ENCODE measurements at places on chromosomes 6 and 20. TPM values are rescaled to one million over a fixed set of nuclear protein-coding genes. Genes with fewer than 3 reads are reported as not detected.

DNA sequence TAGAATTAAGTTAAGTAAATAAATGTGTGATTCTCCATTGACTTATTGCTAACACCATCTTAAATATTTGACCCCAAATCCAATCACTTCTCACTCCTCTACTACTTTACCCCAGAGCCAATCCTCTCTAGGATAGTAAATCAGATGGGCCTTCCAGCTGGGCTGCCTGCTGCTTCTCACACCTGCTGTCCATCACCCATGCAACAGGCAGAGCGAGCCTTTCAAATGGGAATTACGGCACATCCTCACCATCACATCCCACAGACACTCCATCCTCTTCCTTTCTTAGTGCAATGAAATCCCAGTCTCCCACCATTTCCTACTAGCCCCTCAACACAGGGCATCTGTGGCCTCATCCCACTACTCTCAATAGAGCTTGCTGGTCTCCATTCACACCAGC lies 34.0 kb downstream of the HLA-F start:
- no peak for DNase-seq

DNA sequence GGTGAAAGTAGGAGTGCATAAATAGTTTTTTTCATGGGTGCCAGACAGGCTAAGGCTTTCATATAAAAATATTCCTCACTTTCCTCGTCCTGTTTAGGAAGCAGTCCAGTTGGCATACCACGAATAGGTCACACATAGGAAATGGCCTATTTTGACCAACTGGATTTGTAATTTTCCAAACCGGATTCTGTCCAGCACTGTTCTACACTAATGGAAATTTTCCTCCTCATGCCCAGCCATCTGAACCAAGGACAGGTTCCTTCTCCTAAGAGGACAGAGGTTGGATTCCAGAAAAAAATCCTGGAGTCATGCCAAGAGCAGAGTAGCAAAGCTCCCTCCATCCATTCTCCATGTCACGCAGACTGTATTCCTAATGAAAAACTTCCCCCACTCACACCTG lies 43.1 kb downstream of the PANK2 start:
- DNase-seq: no peak

GRCh38 chr6:4564801-4565271 lies 211.4 kb upstream of the CDYL start:
- DNase-seq: no peak

- no peak for DNase-seq
These were observed 230.1 kb downstream of the PREX1 start for GRCh38 chr20:48597521-48598302.

DNA sequence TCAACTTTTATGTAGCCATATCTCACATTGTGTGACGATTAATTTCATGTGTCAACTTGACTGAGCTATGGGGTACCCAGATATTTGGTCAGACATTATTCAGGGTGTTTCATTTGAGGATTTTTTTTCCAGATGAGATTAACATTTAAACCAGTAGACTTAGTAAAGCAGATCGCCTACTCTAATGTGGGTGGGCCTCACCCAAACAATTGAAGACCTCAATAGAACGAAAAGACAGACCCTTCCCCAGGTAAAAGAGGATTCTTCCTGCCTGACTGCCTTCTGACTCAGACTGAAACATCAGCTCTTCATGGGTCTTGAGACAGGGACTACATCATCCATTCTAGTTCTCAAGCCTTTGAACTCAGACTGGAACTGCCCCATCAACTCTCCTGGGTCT lies 231.7 kb upstream of the SASH1 start:
- DNase-seq: no peak

DNA sequence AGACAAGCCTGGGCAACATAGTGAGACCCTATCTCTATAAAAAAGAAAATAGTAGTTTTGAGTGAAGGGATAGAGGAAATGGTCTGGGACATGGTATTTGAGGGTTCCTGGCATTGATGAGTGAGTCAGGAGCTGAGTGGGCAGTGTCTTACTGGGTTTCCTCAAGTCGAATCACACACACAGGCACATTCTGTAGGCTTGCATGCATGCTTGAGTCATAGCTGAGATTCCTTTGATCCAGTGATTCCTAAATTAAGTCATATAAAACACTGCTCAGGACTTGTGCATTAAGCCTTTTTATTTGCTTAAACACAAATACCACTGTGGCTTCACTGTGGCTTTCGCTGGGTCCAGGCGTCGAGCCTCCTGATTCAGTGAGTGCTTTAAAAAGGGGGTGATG lies 71.8 kb upstream of the TMEM181 start:
- DNase-seq: peak; percentile 36

DNA sequence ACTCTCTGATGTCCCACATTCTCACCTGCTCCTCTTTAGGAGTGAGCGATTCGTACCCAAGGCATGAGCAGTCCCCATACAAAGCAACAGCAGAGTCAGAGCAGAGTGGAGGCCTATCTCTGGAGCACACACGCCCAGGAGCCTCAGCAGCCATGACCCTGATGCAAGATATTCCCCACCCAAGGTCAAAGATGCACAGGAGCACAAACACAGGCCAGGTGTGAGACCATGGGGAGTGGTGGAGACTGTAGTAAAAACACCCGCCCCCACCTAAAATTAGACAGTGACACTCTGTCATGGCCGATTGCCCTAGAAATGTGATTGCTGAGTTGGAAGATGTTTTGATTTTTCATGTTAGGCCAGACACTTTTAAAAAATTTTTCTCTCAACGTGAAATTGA lies 21.4 kb downstream of the RRBP1 start:
- DNase-seq: no peak

DNA sequence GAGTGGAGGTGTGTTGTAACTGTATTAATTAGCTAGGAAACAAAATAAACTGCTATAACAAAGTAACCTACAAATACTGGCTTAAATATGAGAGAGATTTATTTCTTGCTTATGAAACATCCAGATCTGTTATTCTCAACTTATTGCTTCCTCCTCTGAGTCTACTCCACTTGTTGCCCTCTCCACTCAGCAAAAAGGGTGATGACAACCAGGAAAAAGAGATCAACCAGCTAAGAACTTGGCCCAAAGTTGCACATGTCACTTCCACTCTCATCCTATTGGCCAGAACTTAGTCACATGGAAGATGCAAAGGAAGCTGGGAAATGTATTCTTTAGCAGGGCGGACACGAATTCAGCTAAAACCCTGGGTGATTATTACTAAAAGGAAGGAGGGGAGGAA lies 5.2 kb upstream of the TP53RK start:
- DNase-seq: no peak

GRCh38 chr20:61775423-61775822 lies 290.3 kb downstream of the TAF4 start:
- DNase-seq: no peak

DNA sequence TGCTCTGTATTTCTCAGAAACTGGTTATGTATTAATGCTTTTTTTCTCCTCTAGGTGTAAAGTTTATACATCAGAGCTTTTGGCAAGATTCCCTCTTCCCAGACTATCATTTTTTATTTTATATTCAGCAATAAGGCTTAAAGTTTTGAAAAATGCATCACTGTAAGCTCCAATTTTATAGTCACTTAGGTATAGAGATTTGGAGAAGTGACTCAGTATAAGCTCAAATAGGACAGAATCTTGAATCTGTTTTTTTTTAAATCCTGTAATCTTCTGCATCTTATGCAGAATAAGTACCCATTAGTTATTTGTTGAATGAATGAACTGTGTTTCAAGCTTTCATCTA lies 1.0 kb downstream of the NCOA7 start:
- no peak for DNase-seq

DNA sequence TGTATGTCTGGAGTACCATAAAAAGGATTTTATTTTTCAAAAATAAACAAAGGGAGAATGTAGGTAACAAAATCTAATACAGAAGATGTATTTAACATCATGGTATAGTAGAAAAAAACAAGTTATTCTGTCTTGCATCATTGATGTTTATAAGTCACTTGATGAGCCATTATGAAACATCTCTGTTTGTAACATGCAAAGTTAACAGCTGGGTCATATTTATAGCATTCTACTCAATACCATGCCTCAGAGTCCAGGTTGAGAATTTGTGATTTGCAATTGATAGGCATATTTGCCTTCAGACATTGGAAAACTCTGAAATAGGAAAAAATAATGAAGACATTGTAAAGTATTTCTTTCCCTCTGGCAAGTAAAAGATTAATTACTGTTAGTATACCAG lies 52.3 kb upstream of the IL20RA start:
- DNase-seq: no peak

DNA sequence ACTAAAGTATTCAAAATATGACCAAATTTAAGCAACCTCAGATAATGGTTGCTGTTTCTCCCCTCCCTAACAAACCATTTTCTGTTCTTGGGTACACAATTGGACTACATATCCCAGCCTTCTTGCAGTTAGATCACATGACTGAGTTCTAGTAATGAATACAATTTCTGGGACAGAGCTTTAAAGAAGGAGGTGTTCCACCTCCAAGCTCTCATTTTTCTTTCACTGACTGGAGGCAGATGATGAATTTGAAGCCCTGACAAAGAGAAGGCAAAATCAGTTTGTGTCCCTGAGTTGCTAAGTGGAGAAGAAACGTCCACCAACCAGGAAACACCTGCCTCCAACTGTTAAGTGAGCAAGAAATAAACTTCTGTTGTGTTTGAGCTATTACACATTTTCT lies 117.2 kb downstream of the LCA5 start:
- no peak for DNase-seq

GRCh38 chr6:152309648-152310047 lies 327.5 kb downstream of the SYNE1 start:
- no peak for DNase-seq

GRCh38 chr6:37103169-37104039 lies 66.5 kb upstream of the PIM1 start:
- DNase-seq: peak; percentile 56

GRCh38 chr6:15400572-15401004 lies 154.7 kb downstream of the JARID2 start:
- peak; percentile 27 for DNase-seq

DNA sequence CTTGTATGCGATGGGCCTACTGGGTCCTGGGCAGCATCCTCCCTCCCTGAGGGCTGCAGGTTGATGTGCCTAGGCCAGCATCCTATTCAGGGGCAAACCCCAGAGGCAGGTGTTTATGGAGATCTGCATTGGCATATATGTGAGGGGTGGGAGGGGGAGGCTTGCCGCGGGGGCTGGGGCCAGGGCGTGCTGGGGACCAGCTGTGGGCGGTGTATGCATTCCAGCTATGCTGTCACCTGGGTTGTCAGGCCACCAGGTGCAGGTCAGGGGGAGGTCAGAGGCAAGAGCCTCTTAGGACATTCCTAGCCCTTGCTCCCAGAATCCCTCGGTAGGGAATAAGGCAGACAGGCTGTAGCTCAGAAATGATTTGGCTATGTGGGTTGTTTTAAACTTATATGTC lies 11.9 kb downstream of the FOXA2 start:
- DNase-seq: no peak

DNA sequence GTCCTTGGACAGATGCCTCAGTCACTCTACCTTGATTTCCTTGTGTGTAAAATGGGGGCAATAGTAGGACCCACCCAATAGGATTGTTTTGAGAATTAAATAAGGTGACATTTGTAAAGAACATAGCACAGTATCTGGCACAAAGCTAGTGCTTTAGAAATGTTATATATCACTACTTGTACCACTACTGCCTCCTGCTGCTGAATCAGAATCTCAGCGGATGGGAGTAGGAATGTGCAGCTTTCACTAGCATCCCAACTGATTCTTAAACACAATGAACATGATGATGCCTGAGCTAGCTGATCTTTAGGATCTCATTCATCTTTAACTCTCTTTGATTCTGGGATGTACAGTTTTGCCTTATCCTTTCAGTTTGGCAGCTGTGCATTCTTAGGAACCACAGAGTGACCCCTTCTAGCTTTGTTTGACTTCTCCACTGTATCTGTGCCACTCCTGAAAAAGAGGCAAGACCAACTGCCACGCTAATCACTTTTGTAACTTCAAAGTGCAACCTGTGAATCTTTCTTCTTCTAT lies 7.2 kb downstream of the PBOV1 start:
- no peak for DNase-seq

- no peak for DNase-seq
These were observed 67.1 kb downstream of the SCAF8 start for GRCh38 chr6:154800338-154800737.

GRCh38 chr6:101058296-101058695 lies 177.2 kb upstream of the ASCC3 start:
- no peak for DNase-seq

DNA sequence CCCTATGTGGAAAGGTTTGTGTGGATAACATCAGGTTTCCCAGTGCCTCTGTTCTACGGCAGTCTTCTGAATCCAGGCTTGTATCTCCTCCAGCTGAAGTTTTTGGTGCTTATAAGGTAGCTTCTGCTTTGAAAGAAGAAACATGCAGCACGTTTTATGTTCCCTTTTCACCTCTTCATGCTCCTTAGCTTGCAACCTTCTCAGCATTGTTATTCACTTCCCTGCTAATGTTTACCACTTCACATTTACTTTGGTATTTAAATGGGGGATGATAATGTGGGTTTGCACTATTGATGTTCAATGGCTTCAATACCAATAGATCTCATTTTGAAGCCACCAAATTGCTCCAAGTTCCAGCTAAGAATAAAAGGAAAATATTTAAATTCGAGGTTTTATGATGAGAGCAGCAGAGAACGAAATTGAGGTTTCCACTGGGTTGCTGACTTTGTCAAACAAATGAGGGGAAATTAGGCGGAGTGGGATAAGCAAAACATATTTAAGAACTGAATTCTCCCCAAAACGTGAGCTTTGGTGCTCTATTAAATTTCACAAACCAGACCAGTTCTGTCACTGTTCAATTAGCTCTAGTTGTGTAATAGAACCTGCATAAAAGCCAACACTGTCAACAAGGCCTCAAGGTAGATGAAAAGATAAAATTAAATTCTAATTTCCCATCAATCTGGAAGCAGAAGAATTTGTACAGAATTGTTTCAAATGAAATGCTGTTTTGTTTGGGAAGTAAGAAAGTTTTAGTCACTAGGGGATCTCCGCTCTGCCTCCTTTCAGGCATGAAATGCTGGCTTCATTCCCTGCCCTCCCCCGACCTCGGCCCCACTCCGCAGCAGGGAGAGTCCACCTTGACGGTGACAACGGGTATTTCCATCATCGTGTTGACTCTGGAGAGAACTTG lies 1.4 kb downstream of the IL22RA2 start:
- DNase-seq: no peak

- DNase-seq: no peak
These were observed 67.2 kb upstream of the TNFRSF21 start for GRCh38 chr6:47376930-47377329.

DNA sequence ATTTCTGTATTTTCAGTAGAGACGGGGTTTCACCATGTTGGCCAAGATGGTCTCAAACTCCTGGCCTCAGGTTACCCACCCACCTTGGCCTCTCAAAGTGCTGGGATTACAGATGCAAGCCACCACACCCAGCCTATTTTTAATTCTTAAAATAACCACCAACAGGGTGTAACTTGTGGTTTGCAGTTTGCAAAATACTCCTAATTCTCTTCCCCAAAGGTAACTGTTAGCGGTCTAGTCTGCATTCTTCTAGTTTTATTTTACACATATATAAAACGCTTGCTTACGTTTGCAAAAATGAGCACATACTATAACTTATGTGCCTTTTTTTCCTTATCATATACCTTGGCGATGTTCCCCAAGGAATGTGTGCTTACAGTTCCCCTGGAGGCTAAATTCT lies 25.6 kb upstream of the CHMP4B start:
- no peak for DNase-seq

Gene CDH26
- polyA plus RNA-seq: 0.16 TPM

Gene PARD6B
- 3.1 TPM for polyA plus RNA-seq

Gene PRRT1
- 0.63 TPM for polyA plus RNA-seq

Gene AHCY
- 314 TPM for polyA plus RNA-seq

Gene TMEM217
- polyA plus RNA-seq: 1.2 TPM

Gene ZC3H12D
- polyA plus RNA-seq: 0.04 TPM

Gene ZMYND8
- polyA plus RNA-seq: 10.4 TPM

Gene CLVS2
- polyA plus RNA-seq: 0.01 TPM

Gene OR2H2
- not detected for polyA plus RNA-seq

Gene RNF39
- polyA plus RNA-seq: 0.07 TPM

Gene PTCRA
- polyA plus RNA-seq: not detected
